ENCODE measurements at places on chromosomes 13 and 19.

DNA sequence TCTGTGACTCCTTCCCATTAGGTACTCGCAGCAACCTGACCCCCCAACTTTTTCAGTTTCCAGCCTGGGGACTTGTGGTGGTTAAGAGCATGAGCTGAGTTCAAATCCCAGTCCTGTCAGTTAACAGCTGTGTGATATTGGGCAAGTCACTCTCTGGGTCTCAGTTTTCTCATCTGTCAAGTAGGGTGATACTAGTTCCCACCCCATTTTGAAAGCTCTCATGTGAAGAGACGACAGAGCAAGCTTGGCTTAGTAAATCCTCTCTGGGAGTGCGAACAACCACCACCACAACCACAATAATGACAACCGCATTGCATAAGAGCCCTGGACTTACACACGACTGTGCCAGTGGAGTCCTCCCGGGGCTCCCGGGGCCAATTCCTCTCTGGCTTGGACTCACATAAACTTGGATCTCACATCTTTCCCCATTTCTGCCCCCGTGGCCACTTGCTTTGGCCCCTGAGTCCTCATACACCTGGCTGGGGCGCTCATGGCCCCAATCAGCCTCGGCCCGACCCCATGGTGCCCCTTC is 454 bp downstream of the BLVRB start:
- peaks cover 24% of the 10 kb centered on the region for H3K27me3 ChIP-seq
- H3K27ac ChIP-seq, result peak overlapping the region; percentile 81
- no peak for DNase-seq
- H3K36me3 ChIP-seq, result no peaks in the 10 kb centered on the region
- H3K4me1 ChIP-seq, result peaks cover 32% of the 10 kb centered on the region
- peak overlapping the region; percentile 56 for H3K4me3 ChIP-seq

GRCh38 chr19:10908380-10908960 is 20.0 kb downstream of the YIPF2 start:
- H3K4me3 ChIP-seq, result no peak overlapping the region
- H3K36me3 ChIP-seq, result peaks cover 12% of the 10 kb centered on the region

DNA sequence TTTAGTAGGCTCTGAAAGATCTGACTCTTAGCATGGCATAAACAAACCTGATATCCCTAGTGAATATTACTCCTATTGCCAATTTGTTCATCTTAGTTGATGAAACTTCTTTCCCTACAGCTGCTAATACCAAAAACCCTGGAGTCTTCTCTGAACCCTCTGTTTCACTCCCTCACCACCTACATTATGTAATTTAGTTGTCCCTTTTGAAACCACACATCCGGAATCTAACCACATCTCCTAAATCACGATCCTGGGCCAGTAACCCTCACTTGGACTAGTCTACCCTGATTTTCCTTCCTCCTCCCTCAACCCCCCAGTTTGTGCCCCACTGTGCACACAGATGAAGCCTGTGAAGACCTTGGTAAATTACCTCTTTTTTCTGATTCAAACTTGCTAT is 1.2 kb downstream of the ZNF256 start:
- peak overlapping the region; percentile 81 for H3K27ac ChIP-seq
- no peak overlapping the region for H3K4me3 ChIP-seq
- H3K4me1 ChIP-seq, result peaks cover 24% of the 10 kb centered on the region
- peaks cover 31% of the 10 kb centered on the region for H3K36me3 ChIP-seq

GRCh38 chr19:50844296-50844935 is 10.3 kb upstream of the KLK3 start:
- no peak overlapping the region for H3K27ac ChIP-seq
- no peak overlapping the region for H3K4me3 ChIP-seq
- H3K4me1 ChIP-seq, result no peaks in the 10 kb centered on the region
- H3K27me3 ChIP-seq, result peaks cover 16% of the 10 kb centered on the region
- no peaks in the 10 kb centered on the region for H3K36me3 ChIP-seq

Data from T-cell (primary cell).